NCI-H2029 treated with DMSO at 0.1 percent for 48 hours (cell line): ENCODE measurements at places on chromosomes 1 and 21.

DNA sequence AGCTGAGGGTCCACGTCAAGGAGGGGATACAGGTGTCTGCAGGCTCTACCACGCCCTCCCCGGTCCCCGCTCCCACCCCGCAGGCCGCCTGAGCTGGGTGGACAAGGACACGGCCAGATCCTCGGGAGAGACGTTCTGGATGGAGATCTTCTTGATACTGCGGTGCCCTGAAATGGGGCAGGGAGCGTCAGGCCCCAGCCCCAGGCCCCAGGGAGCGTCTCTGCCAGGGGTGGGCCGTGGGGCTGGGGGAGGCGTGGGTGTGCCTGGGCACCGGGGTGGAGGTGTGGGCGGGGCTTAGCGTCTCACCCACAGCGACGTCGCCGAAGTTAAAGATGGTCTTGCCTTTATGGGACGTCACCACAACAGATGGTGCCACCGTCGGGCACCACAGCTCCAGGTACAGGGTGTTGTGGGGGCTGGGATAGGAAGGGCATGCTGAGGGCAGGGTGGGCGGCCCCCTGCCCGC lies 7.3 kb upstream of the TMEM52 start:
- DNase-seq, result no peak

DNA sequence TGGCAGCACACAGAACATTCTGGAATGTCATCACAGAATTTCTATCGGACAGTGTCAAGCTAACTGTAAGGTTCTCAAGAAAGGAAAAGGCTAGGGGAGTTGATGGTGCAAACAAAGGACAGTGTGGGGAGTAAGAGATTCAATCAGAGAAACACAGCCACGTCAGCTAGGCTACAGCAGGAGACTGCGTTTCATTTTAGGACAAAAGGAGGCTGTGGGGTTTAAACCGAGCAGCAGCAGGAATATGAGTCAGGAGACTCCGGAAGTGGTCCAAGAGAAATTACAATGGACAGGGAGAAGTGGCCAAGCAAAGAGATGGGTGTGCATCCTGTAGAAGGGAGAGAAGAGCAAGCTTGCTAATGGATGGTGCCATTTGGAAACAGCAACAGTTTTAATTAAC lies 37.4 kb upstream of the C1orf198 start:
- DNase-seq, result no peak

- DNase-seq, result no peak
These were observed 47.2 kb downstream of the MORN1 start for GRCh38 chr1:2344121-2344681.

GRCh38 chr1:30740251-30741238 lies 17.0 kb downstream of the LAPTM5 start:
- no peak for DNase-seq

DNA sequence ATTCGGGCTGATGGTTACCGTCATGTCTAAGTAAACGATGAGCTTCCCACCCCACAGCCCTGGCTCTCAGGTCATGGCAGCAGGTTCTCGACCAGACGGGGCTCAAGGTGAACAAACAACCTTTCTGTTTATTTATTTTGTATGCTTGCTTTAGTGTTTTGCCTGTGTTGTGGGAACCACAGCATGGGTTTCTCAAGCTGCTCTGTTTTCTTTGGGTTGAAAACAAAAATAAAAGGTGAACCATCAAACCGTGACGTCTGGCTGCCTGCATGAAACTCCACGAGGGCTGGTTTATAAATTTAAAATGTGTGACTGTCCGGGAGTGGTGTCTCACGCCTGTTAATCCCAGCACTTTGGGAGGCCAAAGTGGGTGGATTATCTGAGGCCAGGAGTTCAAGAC lies 28.0 kb downstream of the TMEM51 start:
- peak; percentile 91 for DNase-seq

DNA sequence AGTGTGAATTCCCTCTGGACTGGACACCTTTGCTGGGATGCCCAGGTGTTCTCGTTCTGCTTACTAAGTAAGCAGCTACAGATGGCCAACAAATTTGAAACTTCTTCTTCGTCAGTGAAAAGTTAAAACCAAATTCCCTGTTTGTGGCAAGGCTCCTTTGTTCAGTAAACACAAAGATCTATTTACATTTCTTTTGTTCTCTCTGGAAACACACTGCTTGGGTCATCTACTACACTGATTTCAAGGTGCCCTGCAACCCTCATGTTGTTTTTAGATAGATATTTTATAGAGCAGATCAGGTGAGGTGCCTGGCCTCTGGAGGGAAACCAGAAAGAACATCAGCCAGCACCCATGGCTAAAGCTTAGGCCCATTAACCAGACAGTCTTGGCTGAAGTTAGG lies 157.2 kb upstream of the UBE2U start:
- DNase-seq, result peak; percentile 48

GRCh38 chr1:179208681-179209477 lies 20.6 kb downstream of the ABL2 start:
- no peak for DNase-seq

DNA sequence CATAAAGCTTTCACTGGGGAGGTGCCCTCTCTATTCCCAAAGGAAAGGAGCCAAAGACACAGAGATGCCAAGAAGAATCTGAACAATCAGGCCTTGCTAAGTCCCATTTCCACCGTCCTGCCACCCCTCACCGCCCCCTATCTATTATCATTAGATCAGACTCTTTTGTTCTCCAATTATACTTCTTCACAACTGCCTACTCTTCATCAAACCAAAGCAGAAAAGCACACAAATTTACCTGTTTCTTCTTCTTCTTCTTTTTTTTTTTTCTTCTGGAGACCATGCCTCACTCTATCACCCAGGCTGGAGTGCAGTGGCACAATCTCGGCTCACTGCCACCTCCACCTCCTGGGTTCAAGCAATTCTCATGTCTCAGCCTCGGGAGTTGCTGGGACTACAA lies 43.1 kb upstream of the ARHGEF10L start:
- no peak for DNase-seq

GRCh38 chr1:241706257-241706656 lies 54.2 kb downstream of the WDR64 start:
- no peak for DNase-seq

DNA sequence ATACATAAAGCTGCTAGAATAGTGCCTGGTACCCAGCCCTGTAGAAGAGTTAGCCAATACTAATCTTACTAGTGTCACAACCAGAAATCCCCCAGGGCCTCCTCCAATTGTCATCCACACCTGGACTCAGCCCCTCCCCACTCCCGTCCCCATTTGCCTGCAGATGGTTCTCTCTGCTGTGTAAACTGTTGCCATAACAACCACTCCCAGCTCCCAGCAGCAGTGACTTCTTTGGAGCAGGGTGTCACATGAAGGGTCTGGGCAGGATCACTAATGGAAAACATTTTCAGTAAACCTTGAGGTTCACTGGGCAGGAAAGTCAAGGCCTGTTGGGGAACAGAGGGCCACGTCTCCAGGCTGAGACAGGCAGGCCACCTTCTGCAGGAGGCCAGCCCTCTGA lies 126.0 kb upstream of the IPO9 start:
- peak; percentile 84 for DNase-seq

- DNase-seq, result no peak
These were observed 15.8 kb downstream of the C1orf167 start for GRCh38 chr1:11777658-11778322.

DNA sequence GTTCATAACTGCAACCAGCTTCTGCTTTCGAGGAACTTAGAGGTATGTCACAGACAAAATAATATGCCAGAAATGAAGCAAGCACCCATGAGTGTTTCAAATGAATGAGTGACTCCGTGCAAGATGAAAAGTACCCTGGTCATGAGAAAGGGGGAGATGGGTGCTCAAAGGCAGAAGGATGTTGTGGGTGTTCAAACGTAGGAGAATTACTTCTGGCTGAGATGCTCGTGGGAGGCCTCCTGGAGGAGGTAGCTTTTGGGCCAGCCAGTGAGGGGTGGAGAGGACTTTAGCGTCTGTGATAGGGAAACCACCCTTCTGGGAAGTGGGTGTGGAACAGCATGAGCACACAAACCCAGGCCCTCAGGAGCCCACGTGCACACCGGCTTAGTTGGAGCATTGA lies 113.8 kb downstream of the SYF2 start:
- DNase-seq, result no peak

- DNase-seq, result no peak
These were observed 57.4 kb downstream of the BRINP2 start for GRCh38 chr1:177227978-177228692.

- DNase-seq, result no peak
These were observed 53.6 kb upstream of the SSBP3 start for GRCh38 chr1:54459726-54460191.

- peak; percentile 46 for DNase-seq
These were observed 107.4 kb downstream of the NTPCR start for GRCh38 chr1:233057836-233058235.

DNA sequence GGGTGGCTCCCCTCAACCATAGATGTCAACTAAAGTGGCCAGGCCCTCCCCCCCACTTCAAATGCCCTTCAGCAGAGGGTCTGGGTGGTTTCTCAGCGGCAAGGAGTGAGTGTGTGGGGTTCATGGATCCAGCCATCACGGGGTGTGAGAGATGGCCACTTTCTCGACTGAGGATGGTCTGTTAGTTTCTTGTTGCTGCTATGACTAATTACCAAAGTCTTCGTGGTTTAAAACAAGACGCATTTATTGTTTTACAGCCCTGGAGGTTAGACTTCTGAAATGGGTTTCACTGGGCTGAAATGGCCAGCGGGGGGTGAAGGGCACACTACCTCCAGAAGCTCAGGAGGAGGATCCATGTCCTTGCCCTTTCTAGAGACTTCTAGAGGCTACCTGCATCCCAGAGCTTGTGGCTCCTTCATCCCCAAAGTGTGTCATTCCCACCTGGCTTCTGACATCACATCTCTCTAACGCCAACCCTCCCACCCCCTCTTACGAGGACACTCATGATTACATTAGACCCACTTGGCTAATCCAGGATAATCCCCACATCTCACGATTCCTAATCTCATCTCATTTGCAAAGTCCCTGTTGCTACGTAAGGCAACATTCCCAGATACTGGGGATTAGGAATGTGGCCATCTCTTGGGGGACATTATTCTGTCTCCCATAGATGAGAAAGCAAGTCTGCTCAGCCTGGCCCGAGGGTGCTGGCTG lies 53.0 kb downstream of the EPHB2 start:
- no peak for DNase-seq

DNA sequence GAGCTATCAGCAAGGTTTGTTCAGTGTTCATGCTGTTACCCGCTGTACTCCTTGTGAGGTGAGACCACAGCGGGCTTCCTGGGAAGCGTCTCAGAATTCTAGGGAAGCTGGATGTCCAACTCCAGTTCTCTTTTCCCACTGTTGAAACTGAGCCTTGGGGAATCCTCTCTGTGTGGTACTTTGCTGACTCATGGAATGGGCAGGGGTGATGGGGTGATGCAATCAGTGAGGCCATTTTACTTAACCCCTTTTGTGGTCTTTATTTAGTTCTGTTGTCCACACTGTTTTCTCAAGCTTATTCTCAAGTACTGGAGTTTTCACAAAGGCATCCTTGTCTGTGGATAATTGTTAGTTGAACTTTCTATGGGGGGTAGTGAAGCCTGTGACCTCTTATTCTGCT lies 42.6 kb downstream of the ACKR1 start:
- no peak for DNase-seq

GRCh38 chr1:102937401-102937800 lies 170.9 kb downstream of the COL11A1 start:
- no peak for DNase-seq

- no peak for DNase-seq
These were observed 13.3 kb downstream of the PLPPR5 start for GRCh38 chr1:98991127-98992012.

DNA sequence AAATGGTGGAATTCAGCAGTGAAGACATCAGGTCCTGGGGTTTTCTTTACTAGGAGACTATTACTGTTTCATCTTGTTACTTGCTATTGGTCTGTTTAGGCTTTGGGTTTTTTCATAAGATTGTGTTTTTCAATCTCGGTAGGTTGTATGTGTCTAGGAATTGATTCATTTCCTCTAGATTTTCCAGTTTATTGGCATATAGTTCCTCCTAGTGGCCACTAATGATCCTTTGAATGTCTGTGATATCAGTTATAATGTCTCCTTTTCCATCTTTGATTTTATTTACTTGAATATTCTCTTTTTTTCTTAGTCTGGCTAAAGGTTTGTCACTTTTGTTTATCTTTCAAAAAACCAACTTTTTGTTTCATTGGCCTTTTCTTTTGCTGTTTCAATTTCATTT lies 233.0 kb downstream of the RWDD3 start:
- DNase-seq, result peak; percentile 8

- no peak for DNase-seq
These were observed 11.2 kb upstream of the AK2 start for GRCh38 chr1:33047839-33048305.

- DNase-seq, result no peak
These were observed 11.3 kb downstream of the C1orf116 start for GRCh38 chr1:207021139-207021861.

- no peak for DNase-seq
These were observed 11.4 kb upstream of the SPSB1 start for GRCh38 chr1:9281071-9281827.

DNA sequence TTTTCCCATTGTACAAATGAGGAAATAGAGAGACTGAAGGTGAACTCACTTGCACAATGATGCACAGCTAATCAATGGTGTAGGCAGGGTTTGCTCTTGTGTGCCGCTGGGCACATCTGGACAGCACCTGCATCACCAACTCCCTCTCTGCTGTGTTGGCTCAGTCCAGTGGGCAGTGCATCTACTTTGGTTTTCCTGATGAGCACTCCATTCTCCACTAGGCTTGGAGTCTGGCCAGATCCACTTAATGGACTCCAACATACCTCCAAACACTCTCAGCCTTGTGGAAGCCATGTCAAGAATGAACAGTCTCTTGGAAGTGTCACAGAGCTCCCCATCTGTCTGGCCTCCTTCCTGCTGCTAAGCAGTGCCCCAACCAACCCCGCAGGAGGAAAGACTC lies 152.2 kb downstream of the HIVEP3 start:
- DNase-seq, result peak; percentile 100

DNA sequence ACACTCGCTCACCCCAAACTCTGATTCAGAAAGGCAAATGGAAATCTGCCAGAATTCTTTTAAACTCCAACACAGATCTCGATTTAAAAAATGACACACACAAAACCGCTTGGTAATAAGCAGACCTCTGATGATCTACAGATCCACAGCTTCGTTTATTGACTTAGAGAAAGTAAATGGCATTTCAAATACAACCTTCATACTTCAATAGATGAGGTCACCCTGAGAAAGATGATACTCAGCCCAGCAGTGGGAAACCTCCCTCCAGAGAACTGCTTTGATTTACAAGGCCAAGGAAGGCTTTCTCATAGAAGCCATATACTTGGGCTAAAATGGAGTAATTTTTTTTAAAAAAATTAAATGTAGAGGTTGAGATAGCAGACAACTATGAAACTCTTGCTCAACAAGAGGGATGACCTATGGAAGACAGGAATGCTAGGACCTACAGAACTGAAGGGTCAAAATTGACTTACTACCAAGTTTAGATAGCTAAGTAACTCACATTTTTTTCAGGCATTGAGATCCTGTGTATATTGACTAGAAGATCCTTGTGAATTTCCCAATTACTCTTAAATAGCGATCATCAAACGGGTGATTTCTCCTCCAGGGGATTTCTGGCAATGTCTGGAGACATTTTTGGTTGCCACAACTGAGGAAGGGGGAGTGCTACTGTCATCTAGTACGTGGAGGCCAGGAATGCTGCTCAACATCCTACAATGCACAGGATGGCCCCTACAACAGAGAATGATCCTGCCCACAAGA lies 143.9 kb downstream of the CLIC6 start:
- DNase-seq, result peak; percentile 81
